ENCODE measurements at places on chromosomes 4 and X.

DNA sequence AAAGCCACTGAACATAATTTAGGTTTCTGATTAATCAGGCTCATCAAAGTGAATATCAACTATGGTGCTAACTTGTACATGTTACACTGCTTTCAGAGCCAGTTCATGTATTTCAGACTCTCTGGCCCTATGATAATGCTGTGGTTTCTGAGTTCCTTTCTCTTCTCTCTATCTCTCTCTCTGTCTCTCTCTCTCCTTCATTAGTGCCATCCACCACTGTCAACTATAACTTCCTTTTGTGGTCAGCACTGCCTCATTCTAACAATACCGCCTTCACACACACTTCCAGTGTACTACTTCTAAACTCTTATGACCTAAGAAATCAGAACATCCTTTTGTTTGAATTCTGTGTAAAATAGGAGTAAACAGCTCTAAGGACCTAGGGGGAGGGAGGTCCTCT is 907.1 kb downstream of the RPA4 start:
- no peak for DNase-seq

DNA sequence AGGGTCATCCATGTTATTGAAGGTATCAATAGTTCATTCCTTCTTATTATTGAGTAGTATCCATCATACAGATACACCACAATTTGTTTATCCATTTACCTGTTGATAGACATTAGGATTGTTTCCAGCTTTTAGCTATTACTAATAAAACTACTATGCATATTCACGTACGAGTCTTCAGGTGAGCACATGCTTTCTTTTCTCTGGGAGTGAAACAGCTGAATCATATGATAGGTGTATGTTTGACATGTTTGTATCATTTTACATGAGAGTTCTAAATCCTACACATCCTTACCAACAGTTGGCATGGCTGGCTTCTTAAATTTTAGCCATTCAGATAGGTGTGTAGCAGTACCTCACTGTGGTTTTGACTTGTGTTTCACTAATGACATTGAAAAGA is 556.6 kb upstream of the DIPK2B start:
- DNase-seq = no peak

- DNase-seq = no peak
Observed at GRCh38 chr4:81196126-81196650, 18.8 kb downstream of the PRKG2 start.

GRCh38 chr4:140254651-140255299 is 100.8 kb upstream of the MAML3 start:
- no peak for DNase-seq

DNA sequence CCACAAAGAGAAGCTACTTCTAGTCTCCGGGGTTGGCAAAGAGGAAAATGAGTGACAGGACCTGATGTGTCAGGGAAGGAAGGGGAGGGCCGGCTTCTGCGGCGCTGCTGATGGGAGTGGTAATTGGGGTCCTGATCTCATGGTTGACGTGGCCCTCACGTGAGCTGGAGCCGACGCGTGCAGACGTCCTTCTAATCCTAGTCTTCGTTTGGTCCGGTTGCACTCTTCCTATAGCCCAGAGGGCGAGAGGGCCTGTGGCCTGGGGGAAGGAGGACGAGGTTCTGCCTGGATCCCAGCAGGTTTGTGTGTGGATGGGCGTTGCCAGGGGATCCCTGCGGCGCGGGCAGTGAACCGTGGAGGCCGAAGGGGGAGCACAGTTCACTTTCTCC is at the start of gene ARMCX1:
TSS of gene ARMCX1 (plus strand) at position 186 of the 389 bp plus-strand sequence. CDS start 2,384 bp downstream, outside the sequence.
- no peak for DNase-seq

DNA sequence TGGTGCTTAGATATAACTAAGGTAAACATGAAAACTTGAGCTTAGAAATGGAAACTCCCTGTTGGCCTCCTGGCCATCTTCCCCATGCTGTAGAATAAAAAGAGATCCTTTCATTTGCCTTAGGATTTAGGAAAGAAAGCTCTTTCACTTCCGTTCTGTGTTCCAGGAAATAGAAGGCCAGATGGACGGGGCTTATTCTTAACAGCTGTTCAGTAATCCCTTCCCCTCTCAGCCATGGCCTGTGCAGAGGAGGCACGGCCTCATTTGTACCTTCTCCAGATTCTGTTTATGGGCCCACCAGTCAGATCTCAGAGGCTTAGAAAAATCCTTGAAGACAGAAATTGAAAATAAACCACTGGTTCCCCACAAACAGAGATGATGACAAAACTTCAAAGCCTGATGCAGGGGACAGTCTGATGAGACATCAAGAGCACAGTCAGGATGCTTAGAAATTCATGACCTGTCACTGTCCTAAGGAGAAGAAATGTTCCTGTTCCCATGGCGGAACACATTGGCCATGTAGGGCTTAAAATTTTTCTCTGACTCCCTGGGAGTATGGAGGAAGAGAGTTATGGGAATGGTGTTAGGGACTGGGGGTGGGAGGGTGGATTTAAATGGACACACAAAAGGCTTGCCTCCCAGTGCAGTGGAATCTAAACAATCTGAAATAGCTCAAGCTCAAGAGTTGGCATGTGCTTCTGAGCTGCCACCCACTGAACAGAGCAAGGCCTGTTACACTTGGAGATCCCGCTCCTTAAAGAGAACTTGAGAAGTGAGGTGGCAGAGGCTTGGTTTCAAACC is 188.8 kb downstream of the SOWAHB start:
- no peak for DNase-seq

DNA sequence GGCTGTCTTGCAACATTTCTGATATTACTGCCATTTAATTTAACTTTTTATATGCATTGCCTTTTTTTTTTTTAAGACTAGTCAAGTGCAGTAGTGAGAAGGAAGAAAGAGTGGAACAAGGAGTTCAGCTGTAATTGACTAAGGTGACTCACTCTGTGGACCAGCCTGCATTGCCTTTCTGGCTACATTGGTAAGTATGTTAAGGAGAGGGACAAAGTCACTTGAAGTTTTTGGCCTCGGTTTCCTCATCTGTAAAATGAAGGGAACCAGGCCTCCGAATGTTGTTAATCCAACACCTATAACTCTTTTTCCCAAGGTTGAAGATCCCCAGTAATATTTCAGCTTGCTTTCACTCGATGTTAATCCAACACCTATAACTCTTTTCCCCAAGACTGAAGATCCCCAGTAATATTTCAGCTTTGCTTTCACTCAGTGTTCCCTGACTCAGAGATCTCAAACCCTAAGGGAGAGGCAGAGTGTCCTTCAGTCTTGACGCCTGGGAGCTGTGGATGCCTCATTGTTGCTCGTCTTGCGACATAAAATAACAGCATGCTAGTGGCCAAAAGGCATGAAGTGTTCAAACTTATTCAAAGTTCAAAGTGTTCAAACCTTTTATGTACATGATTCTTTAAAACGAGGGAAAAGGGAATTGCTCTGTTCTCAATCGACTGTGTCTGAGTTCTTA is 102.0 kb downstream of the SORBS2 start:
- no peak for DNase-seq

- no peak for DNase-seq
Observed at GRCh38 chr4:153765894-153766293, 6.1 kb upstream of the RNF175 start.

DNA sequence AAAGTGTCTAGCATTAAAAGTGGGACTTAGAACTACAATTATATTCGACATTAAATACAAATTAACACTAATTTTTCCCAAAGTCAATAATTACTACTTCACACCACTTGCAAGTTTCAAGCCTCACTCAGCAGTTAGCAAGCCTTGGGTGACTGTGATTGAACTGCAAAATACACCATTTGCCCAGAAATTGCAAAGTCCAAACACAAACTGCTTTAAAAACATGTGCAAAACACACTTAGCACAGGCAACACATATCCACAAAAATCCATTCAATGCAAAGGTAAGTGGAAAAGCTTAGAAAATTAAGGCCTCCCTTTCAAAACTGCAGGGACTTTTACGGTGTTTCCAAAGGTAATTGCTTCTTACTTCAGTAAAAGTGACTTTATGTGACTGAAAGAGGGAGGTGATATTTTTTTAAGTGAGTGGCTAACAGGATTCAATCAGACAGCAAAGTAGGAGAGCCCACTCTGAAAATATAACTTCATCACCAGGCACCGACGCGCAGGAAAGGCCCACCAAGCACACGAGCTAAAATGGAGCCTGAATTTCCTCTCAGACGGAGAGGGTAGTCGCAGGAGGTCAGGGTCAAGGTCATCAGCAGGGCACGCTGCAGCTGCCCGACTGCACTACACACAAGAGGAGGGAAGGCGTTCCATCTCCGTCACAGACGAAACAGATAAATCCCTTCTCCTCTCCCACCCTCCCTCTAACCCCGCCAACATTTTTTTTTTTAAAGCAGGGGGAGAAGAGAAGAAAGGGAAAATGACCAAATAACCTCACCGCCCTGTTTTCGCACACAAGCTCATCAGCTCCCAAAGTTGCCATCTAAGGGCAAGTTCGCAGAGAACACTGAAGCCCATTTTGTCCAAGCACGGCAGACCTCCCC is 3.1 kb downstream of the ZNF827 start:
- no peak for DNase-seq

- no peak for DNase-seq
Observed at GRCh38 chrX:16992951-16993350, 46.5 kb downstream of the REPS2 start.

- DNase-seq = no peak
Observed at GRCh38 chr4:75211422-75211821, 278.5 kb downstream of the PARM1 start.

DNA sequence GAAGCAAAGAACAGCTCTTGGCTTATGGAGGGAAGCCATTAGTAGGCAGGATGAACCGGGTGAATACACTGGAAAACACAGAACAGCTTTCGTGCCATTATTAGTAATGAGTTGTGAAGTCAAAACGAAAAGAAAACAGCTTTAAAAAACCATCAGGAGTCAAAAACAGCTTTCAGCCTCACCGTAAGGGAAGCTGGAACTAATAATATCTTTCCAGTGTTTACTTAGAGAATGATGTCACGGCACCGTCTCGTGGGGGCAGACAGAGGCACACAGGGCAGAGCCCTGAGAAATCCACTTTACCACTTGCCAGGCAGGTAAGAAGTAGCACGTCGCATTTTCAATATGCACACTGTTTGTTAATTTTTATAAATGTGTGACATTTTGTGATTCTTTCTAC is 37.9 kb upstream of the HMX1 start:
- DNase-seq = no peak

- no peak for DNase-seq
Observed at GRCh38 chr4:2250357-2251072, 8.6 kb upstream of the HAUS3 start.

DNA sequence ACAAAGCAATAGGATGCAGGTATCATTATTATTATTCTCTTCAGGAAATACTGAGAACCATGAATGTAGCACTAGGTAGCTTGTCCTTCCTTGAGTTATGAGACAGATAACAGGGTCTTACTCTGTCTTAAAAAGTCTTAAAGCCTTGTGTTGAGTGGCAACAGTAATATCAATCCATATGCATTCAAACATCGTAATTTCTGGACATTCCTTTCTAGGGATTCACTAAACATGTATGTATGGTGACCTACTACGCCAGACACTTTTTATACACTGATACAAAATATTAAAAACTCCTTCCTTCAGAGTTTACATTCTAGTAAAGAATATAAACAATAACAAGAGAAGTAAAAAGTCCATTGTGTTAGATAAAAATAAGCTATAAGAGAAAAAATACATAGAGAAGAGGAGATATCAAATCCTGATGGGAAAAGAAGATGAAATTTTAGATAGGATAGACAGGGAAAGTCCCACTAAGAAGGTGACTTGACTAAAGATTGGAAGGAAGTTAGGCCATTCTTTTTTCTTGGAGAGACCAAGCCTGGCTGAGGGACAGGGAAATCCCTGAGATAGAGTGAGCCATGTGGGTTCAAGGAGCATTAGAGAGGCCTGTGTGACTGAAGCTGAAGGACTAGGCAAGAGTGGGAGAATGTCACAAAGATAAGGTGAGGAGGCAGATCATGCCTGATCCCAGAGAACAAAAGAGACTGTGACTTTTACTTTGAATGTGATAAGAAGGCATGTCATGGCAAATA is 5.0 kb upstream of the DDX60L start:
- no peak for DNase-seq

DNA sequence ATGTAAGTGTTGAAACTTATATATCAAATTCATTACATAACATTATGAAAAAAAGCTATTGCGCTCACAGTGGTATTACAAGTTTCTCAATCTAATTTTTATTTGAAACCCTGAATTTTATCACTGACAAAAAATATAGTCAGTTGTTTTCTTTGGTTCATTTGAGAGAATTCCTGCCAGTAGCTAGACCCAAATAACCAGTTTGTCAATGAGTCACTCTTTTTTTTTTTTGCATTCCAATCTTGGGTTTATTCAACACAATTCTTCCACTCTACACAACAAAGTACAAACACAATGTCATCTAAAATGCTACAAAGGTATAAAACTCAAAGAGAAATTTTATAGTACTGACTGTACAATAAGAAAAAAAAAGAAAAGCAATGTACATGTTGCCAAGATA is 13.1 kb downstream of the HPF1 start:
- no peak for DNase-seq

- no peak for DNase-seq
Observed at GRCh38 chr4:74038425-74039314, at the start of gene CXCL3. CXCL3 (minus strand) TSS chr4:74038689; CDS start chr4:74038611, 78 bp downstream.

GRCh38 chr4:15436513-15436912 is 8.7 kb downstream of the C1QTNF7 start:
- DNase-seq = no peak

- peak; percentile 17 for DNase-seq
Observed at GRCh38 chrX:124406294-124407014, 60.1 kb downstream of the SH2D1A start.

DNA sequence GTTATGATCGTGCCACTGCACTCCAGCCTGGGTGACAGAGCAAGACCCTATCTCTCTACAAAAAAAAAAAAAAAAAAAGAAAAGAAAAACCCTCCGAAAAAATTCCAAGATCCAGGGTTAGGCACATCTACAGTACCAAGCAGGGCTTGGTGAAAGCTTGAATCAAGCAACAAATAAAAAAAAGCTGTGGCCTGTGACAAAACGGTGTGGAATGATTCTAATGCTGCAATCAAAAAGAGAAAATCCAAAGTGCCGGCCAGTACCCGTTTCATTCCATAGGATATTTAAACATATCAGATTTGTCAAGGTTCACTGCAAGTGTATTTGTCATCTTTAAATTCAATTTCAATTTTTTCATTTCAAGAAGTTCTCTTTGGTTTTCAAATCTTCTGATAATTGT is 20.5 kb downstream of the RWDD4 start:
- DNase-seq = no peak

DNA sequence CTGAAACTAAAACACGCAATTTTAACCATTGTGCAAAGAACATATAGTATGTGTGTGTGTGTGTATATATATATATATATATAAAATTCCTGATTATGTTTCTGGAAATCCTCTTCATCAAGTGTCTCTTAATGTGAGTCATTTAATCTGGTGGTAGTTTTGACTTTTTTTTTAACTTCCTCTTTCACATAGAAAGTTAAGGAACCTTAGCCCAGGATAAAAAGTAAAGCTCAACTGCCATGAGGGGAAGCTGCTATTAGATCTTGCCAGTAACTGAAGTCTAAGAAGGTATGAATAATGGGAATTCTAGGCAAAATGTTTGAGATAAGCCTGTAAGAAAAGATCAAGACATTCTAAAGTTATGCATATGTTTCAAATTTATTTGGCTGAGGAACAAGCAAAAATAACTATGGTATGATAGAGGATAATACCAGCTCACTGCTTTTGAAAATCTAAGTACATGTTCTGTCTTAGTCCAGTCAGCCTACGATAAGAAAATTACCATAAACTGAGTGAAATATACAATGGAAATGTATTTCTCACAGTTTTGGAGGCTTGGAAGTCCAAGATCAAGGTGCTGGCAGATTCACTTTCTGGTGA is 757.0 kb downstream of the TRAM1L1 start:
- DNase-seq = no peak
